NCI-H510A treated with DMSO at 0.1 percent for 48 hours (cell line): ENCODE measurements at places on chromosomes 5 and 9.

DNA sequence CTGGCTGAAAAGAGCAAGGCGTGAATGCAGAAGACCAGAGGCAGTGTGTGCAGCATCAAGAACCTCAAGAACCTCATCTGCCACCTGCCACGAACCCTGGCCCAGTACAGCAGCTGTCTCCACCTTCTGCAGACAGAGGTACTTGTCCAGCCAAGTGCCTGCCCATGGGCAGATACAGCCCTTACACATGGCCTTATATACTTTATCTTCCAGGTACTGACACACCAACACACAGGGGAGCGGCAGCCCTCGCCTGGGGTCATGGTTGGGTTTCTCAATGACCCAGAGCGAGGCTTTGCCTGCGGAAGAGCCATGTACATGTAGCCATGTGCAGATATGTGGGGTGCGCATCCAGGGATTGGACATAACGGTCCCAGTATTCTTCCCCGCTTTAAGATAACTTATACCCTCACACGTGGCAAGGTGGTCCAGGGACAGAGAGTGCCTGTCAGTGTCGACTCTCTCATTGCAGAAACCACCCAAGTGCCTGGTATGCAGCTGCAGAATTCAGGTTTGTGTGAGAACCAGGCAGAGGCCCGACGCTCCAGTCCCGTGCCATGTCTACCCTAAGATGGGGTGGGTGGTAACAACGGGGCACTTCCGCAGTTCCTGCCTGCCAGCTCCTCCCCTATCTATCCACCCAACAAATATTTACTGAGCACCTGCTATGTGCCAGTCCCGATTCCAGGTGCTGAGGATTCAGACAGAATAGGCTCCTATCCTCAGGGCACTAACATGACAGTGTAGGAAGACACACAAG lies 206.9 kb downstream of the FSTL4 start:
- DNase-seq, result no peak

DNA sequence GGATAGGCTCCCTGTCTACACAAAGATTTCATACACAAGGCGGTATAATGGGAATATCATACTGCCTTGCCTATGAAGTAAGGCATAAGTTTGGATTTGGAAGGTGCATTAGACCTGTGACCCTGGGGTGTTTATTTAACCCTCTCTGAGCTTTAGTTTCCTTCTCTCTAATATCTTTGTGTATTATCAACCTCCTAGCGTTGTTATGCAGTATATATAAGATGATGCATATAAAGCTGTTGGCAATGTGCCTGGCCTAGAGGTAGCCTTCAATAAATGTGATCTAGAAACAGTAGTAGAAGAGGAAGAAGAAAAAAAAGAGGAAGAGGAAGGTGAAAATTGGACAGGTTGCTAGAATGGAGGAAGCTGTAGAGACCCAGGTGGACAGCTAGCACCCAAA lies 311.6 kb upstream of the CLINT1 start:
- no peak for DNase-seq

DNA sequence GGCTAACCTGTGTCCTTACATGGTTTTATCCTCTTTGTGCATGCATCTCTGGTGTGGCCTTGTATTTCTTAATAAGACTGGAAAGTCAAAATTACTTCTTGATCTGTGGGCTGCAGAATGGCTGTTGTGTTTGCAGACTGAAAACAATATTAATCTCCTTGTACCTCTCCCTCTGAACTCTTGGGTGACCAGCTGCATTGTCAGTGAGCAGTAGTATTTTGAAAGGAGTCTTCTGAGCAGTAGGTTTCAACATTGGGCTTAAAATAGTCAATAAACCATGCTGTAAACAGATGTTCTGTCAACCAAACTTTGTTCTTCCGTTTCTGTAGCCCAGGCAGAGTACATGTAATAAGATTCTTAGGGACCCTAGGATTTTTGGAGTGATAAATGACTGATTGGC lies 26.7 kb upstream of the NIM1K start:
- no peak for DNase-seq

GRCh38 chr5:87268126-87268969 lies 665 bp downstream of the RASA1 start:
- DNase-seq, result peak; percentile 45

DNA sequence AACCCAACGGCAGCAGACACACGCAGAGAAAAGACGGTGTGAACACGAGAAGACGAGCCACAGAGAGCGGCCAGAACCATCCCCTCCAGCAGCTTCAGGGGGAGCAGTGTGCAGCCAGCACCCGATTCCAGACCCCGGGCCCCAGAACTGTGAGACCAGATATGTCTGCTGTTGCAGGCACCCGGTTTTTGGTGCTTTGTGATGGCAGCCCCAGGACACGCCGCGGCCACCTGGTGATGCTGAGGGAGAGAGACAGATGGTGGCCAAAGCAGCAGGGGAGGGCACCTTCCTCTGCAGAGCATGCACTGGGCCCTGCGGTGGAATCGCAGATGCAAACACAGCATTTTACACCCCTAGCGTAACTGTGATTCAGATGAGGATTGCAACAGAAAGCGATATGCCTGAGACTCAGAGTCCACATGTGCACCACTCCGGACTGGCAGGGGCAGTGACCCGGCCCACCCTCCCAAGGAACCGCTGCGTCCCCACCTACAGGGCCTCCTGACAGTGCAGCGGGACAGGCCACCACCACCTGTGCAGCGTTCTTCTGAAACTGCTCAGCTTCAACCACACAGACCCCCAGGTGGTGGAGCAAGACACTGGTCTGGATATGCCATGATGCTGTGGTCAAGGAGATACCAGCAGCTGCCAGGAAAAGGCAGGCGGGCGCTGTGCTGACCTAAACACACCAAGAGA lies 24.0 kb downstream of the ZDHHC11B start:
- DNase-seq, result no peak

DNA sequence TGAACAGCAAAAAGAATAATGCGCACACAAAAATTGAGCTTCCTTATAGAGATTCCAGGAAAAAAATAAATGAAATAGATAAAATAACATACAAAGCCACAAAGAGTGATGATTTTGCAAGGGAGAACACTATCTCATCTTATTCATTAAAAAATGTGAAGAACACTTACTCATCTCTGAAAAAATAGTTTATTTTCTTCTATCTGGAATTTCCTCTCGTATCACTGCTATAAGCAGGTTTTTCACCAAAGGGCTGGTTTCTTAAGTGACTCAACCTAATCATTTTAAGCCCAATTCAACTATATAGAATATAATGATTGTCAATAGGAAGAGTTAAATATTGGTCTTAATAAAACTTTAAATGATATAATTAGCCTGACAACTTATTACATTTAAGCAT lies 504.9 kb downstream of the NR2F1-AS1 start:
- DNase-seq, result no peak

DNA sequence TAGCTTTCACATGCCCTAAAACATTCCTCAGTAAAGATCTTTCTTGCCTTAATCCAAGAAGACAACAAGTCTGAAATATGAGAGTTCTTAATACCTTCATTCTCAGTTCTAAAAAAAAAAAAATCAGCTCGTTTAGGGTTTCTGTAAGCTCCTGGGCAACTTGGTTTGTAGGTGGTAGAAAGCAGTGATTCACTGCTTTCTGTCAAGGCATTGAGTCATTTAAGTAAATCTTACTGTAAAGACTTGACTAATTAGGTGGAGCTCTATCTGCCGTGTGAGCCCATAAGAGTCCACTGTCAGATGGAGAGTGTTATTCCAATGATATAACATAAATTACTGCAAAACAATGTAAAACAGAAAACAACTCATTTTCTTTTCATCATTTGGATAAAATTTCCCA lies 56.1 kb upstream of the MAST4 start:
- DNase-seq, result no peak
